ENCODE measurements at places on chromosomes 13 and 19. TPM values are rescaled to one million over a fixed set of nuclear protein-coding genes. Genes with fewer than 3 reads are reported as not detected.

The GAPDHS gene
- total RNA-seq, result not detected

The SPRY2 gene
- total RNA-seq, result 17.5 TPM

The ZNF473 gene
- 5.4 TPM for total RNA-seq

The ZNF492 gene
- 1.0 TPM for total RNA-seq

Data from bronchus fibroblast of lung (primary cell).